ENCODE measurements at places on chromosomes 16 and 17. TPM values are rescaled to one million over a fixed set of nuclear protein-coding genes. Genes with fewer than 3 reads are reported as not detected.
A peak's percentile ranks its signal among the peaks of the same experiment; 100 is the strongest.

DNA sequence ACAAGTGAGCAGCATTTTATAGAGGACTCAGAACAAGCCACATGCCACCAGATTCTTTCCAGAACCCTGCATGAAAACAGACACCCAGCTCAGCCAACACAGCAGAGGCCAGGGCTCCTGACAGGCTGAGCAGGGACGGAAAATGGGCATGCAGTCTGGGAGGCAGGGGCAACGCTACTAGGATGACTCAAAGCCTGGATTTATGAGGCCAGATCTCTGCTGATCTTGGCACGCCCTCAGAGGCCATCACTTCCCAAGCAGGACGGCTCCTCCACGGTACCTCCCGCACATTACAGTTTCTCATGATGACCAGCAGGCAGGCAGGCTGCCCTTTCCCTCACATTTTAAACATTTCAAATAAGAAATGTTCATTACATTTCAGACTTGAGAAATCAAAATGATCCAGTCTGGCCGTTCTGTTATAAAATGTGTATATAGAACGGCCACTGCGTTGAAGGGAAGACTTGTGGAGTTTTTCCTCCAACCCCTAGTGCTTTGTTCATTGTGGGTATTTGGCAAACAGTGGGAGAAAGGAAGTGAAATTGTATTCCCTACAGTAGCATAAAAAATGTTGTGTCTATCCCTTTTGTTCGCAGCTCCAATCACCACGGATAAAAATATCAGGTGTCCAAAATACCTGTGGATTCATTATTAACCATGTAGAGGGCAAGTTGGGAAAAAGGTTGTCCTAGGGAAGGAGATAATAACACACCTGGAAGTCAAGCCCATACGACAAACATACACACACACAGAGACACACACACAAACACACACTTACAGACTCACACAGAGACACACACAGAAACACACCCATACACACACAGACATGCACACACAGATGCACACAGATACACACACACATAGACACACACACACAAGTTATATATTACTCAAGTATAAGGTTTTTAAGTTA, 64.8 kb upstream of the ADAMTS18 start:
- ATAC-seq: peak; percentile 78

- ATAC-seq: peak; percentile 80
Observed at GRCh38 chr17:2336852-2337543, at the start of gene SGSM2. TSS of gene SGSM2 (plus strand) at chr17:2337501. CDS start at chr17:2337689, 188 bp downstream.

- no peak for ATAC-seq
Observed at GRCh38 chr16:7351610-7352510, 19.2 kb downstream of the RBFOX1 start.

DNA sequence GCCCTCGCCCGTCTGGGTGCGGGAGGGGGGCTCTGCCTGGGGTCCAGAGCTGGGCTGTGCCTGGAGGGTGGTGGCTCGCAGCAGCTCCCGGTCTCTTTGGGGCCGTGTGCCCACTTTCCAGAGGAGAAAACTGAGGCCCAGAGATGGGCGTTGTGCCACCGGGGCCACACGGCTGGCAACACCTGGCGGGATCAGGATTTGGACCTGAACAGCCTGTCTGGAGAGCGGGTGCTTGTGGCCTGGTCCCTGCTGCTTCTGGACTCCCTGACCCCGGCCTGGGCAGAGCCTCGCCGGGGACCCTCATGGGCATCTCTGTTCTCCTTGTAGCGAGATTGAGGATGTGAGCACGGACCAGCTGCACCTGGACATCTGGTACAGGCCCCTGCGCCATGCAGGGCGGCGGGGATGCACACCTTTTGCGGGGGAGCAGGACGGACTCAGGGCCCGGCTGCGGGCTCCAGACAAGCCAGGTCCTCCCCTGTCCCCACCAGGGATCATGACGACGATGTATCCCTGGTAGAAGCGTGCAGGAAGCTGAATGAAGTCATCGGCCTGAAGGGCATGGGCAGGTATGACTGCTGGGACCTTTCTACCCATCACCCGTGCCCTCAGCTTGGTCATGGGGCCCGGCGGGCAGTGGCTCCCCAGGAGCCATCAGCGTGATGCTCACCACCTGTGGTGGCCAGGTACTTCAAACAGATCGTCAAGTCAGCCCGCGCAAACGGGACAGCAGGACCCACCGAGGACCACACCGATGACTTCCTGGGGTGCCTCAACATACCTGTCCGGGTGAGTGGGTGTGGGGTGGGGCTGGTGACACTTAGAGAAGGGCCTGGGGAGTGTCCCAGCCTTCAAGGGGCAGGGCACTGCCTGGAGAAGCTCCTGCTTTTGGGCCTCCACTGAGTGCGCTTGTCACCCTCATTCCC, 8.3 kb downstream of the BAIAP3 start:
- ATAC-seq: no peak

Gene ALDOA
- 1,477 TPM for total RNA-seq

GRCh38 chr17:35895636-35896587, 15.8 kb upstream of the CCL5 start:
- no peak for ATAC-seq

- ATAC-seq: no peak
Observed at GRCh38 chr17:51442088-51442865, 181.9 kb downstream of the UTP18 start.

- no peak for ATAC-seq
Observed at GRCh38 chr16:70475054-70475871, 20.9 kb downstream of the FCSK start.

Gene OR2C1
- 0.22 TPM for total RNA-seq

Gene KRTAP4-1
- total RNA-seq: not detected

DNA sequence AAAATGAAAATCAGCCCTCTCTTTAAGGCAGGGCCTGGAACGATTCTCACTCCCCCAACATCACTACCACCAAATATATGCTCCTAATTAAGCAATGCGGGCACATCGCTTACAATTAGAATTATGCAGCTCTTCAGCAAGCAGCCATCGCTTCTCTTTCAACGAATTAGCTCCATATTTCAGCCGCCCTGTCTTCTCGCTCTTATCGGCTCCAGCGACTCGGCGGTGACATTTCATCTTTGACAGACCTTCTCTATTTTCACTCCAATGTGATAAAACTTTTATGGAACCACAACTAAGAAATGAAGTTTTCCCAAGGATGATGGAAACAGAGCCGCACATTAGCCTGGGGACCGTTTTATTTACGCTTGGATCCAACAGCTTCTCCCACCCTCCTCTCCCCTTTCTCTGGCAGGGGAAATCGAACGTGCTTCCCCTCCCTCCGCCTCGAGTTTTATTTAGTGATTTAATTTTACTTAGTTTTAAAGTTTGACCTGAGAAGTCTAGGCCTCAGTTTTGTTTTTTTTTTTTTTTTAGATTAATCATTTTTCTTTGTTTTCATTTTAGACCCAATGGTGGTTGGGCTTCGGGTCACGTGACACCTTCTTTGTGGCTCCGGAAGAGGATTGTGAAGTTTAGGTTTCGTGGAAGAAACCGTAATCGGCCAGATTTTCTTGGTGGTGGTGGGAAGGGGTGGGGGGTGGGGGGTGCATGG, 3.1 kb upstream of the HOXB2 start:
- ATAC-seq: no peak

GRCh38 chr16:2486645-2487516, 12.0 kb downstream of the TBC1D24 start:
- peak; percentile 81 for ATAC-seq

DNA sequence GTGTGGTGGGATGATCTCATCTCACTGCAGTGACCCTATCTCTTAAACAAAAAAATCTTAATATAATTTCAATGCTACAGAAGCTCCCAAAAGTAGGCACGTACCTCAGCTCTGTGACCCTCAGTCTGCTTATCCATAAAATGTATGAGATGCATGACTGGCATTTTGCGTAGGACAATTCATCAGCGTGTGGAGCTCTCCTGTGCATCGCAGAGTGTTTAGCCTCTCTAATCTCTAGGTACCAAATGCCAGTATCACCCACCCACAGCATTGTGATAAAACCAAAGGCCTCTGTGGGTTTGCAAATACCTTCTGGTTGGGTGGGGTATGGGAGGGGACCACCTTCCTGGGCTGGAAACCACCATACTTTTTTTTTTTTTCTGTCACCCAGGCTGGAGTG, 19.0 kb upstream of the TUBG2 start:
- ATAC-seq: no peak

DNA sequence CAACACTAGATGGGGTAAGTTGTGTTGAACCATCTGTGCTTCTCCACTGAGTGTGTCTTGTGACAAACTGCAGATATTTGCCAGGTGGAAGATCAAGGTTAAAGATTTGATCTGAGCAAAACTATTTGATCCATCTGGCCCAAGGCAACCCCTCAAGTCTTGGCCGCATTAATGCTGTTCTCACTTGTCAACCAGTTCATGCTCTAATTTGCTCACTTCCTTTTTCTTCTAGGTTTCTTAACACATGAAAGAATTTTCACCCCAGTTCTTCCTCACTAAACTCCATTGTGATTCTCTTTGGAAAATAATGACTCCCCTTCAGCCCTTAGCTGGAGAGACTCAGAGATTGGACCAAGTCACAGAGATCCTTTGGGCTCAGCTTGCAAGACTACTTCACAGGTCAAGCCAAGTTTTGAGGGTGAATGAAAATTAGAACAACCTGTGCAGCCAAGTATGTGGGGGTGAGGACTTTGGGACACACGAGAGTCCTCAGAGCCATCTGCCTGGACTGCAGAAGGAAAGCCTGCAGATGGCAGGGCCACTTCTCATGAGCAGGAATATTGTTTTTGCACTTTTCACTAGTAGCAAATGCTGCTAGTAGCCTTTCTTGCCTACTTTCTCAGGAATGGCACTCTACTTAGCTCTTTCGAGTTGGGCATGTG, 166.5 kb downstream of the AXIN2 start:
- no peak for ATAC-seq

Gene OR3A3
- not detected for total RNA-seq

Gene GFAP
- total RNA-seq: 6.0 TPM

Gene C17orf78
- 0.59 TPM for total RNA-seq

DNA sequence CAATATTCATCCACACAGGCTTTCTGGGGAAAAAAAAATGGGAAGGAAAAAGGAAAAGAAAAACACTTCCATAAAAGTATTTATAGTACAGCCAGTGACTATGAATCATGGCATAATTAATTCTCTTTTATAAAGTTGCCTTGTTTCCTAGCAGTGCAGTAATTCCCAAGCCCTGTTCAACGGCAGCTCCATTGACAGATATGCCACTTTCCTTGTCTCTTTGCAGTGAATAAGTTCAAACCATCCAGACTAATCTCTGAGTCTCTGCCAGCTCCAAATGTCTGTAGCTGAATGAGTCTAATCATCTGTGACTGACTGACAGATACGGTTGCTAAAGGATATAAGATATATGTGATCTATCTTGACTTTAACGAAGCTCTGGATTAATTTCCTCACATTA, 52.9 kb upstream of the KCNJ16 start:
- no peak for ATAC-seq

Gene CORO1A
- total RNA-seq: 3.8 TPM

Gene PIRT
- total RNA-seq: 0.49 TPM

Data from motor neuron (in vitro differentiated cells).